ENCODE measurements at places on chromosomes 3 and 15.

DNA sequence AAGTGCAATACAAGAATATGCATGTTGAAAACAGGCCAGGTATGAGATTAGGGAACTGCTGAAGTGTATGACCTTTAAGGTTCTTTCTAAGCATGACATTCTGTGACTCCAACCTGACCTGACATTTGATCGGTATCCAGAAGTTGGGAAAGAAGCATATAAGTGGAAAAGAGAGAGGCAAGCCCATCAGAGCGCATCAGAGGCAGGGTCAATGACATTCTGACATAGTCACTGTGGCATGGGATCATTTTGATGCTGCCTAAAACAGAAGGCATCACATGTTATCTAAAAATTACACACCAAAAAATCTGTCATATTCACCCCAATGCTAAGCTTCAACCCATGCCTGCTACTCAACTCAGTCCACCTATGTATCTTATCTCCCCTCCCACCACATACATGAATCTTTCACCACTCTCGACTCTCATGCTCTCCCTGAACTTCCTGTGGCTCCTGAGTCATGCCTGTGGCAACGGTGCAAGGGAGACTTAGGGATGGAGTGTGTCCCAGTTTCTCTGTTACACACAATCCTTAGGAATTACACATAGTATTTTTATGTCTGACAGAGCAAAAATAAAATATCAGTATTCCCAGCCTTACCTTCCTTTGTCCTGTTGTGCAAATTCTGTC, 20.5 kb upstream of the LRRN1 start:
- no peak for DNase-seq

GRCh38 chr3:178561239-178561638, 25.0 kb downstream of the KCNMB2 start:
- no peak for DNase-seq

DNA sequence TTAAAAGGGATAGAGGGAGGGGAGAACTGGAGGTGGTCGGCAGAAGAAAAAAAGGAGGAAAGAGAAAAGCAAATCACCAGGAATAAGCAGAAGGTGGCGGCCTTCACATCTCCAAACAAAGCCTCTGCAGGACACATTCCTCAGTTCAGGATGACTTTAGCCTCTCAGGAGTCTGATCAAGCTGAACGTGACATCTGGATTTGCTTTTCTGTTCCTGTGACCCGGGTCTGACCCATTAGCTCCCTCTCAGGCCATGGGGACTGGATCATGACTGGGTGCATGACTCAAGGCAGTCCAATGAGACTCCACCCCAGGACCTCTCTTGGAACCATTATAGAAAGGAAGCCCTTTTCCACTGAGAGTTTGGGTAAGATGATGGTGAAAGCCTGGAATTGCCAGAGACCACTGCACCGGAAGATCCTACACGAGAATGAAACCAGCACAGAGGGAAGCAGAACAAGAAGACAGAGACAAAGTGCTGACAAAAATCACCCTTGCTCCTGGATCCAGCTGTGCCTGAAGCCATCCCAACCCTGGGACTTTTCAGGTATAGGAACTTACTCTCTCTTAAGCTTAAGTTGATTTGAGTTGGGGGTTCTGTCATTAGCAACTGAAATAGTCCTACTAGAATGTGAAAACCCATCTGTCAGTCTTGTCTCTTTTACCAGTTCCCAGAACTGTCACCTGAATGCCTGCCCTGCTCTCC, 45.4 kb upstream of the RAD18 start:
- no peak for DNase-seq

DNA sequence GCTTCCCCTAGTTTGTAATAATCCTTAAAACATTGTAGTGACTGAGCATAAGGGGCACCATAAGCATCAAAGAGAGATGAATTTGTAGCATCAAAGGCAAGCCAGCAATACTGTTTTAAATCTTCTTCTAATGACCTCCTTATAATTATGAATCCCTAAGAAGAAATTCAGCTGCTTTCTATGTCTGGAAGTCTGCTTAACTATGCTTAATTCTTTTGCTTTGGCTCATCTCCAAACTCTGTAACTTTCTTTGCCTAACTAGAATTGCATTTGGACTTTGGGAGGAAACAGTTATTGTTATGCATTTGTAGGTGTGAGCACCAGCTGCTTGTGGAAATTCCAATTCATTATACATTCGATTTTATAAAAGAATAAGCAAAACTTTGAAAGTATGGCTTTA, 117.7 kb upstream of the SPATA16 start:
- DNase-seq = no peak

GRCh38 chr3:196049653-196050052, 32.2 kb downstream of the TFRC start:
- DNase-seq = no peak

DNA sequence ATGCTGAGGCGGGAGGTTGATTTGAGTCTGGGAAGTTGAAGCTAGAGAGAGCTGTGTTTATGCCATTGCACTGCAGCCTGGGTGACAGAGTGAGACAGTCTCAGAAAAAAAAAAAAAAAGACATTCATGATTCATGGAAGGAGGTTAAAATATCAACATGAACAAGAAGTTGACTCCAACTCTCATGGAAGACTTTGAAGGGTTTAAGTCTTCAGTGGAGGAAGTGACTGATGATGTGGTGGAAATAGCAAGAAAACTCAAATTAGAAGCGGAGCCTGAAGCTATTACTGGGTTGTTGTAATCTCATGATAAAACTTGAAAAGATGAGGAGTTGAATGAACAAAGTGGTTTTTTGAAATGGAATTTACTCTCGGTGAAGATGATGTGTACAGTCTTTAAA, 491.8 kb downstream of the SQOR start:
- DNase-seq = no peak

GRCh38 chr15:33561407-33561806, 250.6 kb downstream of the RYR3 start:
- DNase-seq = no peak

- no peak for DNase-seq
Measured at GRCh38 chr15:27538325-27538724, 560.8 kb downstream of the OCA2 start.

Data from NCI-H187 (cell line).